Tibial nerve (tissue), 4 donors: ENCODE measurements at places on chromosomes 3 and 15. TPM values are rescaled to one million over a fixed set of nuclear protein-coding genes. Genes with fewer than 3 reads are reported as not detected.

The LRRK1 gene
- 31.5 TPM for total RNA-seq

The SLCO2A1 gene
- total RNA-seq: 13.8 TPM

The CISH gene
- total RNA-seq: 15.5 TPM

The ADGRG7 gene
- total RNA-seq: not detected

The TGM4 gene
- total RNA-seq: not detected

The TEX55 gene
- total RNA-seq: not detected

The GADL1 gene
- total RNA-seq: not detected

The ALDH1A3 gene
- 41.1 TPM for total RNA-seq

DNA sequence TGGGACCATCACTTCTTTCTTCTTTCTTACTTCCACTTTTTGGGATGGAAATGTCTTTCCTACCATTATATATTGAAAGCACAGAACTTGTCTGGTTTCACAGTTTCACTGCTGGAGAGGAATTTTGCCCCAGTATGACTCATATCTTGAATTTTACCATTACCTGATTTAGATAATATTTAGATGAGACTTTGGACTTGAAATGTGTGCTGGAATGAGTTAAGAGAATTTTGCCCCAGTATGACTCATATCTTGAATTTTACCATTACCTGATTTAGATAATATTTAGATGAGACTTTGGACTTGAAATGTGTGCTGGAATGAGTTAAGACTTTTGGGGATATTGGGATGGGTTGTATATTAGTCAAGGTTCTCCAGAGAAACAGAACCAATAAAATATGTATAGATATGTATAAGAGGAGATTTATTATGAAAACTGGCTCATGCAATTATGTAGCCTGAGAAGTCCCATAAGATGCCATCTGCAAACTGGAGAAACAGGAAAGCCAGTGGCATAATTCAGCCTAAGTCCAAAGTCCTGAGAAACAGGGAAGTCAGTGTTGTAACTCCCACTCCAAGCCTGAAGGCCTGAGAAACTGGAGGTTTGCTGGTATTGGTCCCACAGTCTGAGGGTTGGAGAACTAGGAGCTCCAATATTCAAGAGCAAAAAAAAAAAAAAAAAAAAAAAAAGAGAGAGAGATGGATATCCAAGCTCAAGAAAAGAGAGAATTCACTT lies 1029.2 kb downstream of the EPHA3 start:
- no peak for DNase-seq

GRCh38 chr3:23612296-23612891 lies 193.4 kb upstream of the UBE2E1 start:
- DNase-seq: no peak

GRCh38 chr3:18645619-18646018 lies 220.5 kb upstream of the SATB1 start:
- DNase-seq: no peak

GRCh38 chr3:105353485-105354161 lies 13.1 kb upstream of the ALCAM start:
- DNase-seq: no peak

DNA sequence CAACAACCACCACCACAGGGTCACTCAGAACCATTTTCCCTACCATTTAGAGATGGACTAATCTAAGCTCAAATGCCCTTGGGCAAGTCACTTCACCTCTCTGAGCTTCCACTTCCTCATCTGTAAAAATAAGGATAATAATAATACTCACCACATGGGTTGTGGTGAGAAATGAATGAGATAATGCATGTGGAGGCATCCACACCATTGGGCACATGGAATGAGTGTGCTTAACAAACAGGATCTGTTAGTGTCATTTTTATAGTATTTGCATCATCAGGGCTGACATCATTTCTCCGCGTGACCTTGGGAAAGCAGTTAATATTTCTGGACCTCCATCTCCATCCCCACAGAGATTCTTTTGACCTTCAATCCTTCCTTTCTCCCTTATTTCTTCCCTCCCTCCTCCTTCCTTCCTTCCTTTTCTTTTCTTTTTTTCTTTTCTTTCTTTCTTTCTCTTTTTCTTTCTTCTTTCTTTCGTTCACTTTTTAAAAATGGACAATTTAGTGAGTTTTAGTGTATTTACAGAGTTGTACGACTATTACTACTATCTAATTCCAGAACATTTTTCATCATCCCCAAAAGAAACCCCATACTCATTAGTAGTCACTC lies 7.7 kb upstream of the RFT1 start:
- DNase-seq: no peak

DNA sequence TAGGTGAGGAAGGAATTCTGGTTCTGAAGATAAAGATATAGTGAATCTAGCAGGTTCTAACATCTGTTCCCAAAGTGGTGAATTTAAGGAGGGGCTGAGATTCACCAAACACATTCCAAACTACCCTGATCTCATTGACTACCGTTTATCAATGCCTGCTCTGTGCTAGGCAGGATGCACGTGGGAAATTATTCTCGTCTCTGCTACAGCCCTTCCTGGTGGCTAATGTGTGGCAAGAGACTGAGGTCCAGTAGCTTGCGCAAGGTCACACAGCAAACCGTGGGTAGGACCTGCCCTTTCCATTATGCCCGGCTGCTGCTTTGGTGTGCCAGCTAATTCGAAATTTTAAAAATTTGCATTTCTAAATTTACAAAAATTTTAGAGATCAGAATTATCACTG lies 209.5 kb upstream of the TRIM42 start:
- no peak for DNase-seq

GRCh38 chr3:169179722-169180121 lies 483.8 kb downstream of the MECOM start:
- no peak for DNase-seq

- no peak for DNase-seq
Observed at GRCh38 chr15:85073556-85074194, 92.0 kb downstream of the PDE8A start.

GRCh38 chr3:59262076-59262498 lies 212.3 kb upstream of the CFAP20DC start:
- no peak for DNase-seq

- DNase-seq: no peak
Observed at GRCh38 chr3:131401978-131402377, 20.4 kb downstream of the NUDT16 start.

- peak; percentile 46 for DNase-seq
Observed at GRCh38 chr3:111737706-111738086, 121.4 kb upstream of the PHLDB2 start.

- DNase-seq: no peak
Observed at GRCh38 chr3:124600765-124601164, 129.5 kb upstream of the UMPS start.

DNA sequence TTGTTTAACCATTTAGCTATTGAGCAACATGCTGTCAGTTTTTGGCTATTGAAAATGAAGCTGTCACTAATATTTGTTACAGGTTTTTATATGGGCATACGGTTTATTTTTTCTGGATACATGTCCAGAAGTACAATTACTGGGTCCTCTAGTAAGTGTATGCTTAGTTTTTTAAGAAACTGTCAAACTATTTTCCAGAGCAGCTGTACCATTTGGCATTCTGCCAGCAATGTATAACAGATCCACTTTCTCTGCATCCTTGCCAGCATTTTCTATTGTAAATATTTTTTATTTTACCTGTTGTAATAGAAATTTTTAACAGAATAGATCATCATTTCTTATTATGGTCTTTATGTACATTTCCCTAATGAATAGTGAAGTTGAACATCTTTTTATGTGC lies 658.8 kb downstream of the EDEM1 start:
- no peak for DNase-seq

- peak; percentile 58 for DNase-seq
Observed at GRCh38 chr3:42190701-42191442, 75.1 kb downstream of the CCK start.

GRCh38 chr3:80055306-80055705 lies 287.5 kb upstream of the ROBO1 start:
- no peak for DNase-seq

GRCh38 chr3:172067837-172068440 lies 28.6 kb downstream of the FNDC3B start:
- DNase-seq: no peak

GRCh38 chr3:30737743-30738499 lies 131.5 kb downstream of the TGFBR2 start:
- DNase-seq: no peak

GRCh38 chr3:143090486-143090885 lies 29.1 kb upstream of the CHST2 start:
- DNase-seq: no peak

GRCh38 chr3:43620831-43621655 lies 768 bp downstream of the ANO10 start:
- no peak for DNase-seq

DNA sequence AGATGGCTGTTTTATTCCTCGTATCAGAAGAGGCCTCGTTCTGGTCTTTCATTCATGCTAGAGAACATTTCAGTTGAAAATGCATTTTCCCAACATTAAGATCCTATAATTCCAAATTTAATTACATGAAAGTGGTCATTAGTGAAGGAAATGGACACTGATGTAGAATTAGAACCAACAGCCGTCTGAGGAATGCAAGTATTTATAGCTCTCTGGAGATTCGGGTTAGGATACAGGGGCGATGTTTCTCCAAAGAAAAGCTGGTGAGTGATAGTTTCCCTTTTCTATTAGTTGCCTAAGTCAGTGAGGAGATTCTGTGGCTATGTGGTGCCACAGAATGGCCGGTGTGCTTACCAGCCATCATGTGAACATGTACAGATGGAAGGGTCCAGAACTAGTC lies 109.0 kb upstream of the IL12A start:
- no peak for DNase-seq

GRCh38 chr15:28955993-28956421 lies 70.2 kb downstream of the APBA2 start:
- no peak for DNase-seq

DNA sequence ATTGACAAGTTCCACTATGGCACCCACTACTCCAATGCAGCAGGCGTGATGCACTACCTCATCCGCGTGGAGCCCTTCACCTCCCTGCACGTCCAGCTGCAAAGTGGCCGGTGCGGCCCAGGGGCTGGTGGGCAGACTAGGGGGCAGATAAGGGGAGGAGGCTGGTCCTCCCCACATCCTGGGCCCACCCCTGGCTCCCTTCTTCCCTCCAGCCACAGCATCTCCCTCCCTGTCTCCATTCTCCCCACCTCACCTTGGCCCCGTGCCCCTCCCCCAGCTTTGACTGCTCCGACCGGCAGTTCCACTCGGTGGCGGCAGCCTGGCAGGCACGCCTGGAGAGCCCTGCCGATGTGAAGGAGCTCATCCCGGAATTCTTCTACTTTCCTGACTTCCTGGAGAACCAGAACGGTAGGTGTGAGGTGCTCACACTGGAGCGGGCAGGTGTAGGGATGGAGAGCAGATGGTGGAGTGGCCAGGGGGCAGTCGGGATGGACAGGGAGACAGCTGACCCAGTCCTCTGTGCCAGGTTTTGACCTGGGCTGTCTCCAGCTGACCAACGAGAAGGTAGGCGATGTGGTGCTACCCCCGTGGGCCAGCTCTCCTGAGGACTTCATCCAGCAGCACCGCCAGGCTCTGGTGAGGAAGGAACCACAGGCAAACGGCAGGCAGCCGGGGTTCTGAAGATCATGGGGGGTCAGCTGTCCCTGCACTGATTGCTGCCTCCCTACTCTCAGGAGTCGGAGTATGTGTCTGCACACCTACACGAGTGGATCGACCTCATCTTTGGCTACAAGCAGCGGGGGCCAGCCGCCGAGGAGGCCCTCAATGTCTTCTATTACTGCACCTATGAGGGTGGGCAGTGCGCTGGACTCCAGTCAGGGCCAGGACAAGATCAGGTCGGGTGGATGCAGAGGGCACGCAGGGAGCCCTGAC lies 26.0 kb downstream of the NBEAL2 start:
- DNase-seq: no peak

DNA sequence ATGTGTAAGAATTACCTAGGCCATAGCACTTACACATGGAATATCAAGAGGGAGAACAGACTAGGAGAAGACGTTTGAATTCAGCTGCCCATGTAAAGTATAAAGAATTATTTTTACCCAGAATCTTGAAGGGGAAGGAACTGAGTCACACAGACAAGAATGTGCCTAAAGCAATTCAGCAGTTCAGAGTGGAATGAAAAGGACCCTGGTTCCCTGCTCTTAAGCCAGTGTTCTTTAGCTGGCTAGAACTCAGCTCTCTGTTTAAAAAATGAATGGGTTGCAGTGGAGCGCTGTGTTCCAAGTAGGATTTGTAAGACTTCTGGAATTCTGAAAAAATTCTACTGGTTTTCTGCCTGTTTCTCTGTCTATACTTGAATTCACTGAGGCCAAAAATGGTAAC lies 440.2 kb downstream of the LPP start:
- DNase-seq: no peak

DNA sequence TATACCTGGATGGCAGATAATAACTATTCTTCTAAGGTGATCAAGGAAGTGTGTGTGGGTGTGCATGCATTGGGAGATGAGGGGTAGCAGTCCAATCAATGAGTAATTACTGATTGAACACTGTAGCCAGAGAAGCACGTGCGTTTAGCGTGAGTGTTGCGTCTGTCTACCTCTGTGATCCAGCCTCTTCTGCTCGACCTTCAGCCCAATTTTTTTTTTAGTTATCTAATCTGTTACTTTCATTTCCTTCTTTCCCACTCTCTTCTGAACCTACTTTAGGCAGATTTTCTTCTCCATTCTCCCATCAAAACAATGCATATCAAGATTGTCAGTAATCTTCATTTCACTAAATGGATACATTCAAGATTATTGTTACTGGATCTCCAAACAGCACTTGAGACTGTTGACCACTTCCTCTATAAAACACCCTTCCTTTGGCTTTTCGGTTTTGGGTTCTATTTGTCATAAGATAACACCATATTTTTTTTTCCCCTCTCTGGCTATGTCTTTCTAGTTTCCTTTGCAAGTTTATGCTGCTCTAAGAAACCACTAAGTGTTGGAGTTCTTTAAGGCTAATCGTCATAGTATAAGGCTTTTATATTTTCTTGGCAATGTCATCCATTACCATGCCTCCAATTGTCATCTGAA lies 41.0 kb downstream of the MCTP2 start:
- no peak for DNase-seq

GRCh38 chr3:146968204-146968651 lies 363.1 kb upstream of the PLSCR5 start:
- DNase-seq: no peak

GRCh38 chr3:4211610-4212009 lies 91.6 kb upstream of the SETMAR start:
- DNase-seq: no peak

DNA sequence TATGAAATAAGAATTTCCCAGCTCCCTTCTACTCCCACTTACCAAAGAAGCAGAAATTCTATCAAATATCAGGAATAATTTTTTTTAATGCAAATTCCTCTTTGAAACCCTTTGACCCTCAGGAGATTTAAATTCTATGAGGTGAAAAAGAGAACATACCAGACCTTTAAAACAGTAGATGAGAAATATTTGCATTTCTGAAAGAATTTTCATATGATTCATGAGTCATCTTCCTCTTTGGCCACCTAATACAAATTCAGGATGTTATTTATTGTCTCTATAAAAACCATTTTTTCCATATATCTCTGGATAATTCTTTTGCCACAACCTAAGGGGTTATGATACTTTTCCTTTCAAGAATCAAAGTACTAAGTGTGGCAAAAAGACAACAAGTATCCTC lies 67.3 kb upstream of the ST3GAL6 start:
- DNase-seq: no peak

GRCh38 chr3:32956750-32957570 lies 5.5 kb downstream of the CCR4 start:
- DNase-seq: no peak

- DNase-seq: no peak
Observed at GRCh38 chr15:88397506-88397905, 69.7 kb downstream of the MRPL46 start.

GRCh38 chr3:127069814-127070440 lies 87.0 kb downstream of the PLXNA1 start:
- DNase-seq: no peak
